ENCODE measurements at places on chromosomes 6 and 20.

DNA sequence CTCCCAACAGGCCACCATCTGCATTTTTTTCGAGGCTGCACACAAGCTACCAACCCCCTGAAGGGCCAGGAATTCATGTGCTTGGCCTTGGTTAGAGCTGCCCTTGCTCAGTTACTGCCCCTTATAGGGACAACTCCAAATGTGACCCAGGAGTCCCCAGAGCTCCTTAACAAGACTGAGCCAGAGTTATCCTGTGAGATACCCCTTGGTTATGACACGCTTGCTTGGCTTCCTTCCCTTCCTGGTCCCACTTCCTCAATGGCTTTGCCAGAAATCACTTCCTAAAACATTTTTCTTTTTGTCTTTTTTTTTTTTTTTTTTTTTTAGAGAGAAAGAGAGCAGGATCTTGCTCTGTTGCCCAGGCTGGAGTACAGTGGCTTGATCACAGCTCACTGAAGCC, 8.9 kb downstream of the TREM1 start:
- DNase-seq = no peak

GRCh38 chr6:143620447-143620846, 57.3 kb upstream of the PHACTR2 start:
- no peak for DNase-seq

DNA sequence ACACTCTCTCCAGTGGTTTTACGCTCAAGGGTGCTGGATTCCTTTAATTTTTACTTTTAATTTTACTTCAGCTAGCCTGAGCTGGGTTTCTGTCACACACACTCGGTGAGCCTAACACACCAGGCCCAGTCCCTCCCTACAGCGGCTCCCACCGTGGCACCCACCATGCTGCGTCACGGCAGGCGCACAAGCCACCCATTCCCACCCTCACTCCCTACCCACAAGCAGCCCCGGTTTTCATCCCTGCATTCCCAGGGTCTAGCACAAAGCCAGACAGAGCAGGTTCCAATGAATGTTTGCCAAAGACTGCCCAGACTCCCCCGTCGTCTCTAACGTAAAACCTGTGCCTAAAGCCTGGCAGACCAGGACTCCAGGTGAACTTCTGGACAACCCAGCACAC, 50.3 kb downstream of the MYH7B start:
- DNase-seq = no peak

DNA sequence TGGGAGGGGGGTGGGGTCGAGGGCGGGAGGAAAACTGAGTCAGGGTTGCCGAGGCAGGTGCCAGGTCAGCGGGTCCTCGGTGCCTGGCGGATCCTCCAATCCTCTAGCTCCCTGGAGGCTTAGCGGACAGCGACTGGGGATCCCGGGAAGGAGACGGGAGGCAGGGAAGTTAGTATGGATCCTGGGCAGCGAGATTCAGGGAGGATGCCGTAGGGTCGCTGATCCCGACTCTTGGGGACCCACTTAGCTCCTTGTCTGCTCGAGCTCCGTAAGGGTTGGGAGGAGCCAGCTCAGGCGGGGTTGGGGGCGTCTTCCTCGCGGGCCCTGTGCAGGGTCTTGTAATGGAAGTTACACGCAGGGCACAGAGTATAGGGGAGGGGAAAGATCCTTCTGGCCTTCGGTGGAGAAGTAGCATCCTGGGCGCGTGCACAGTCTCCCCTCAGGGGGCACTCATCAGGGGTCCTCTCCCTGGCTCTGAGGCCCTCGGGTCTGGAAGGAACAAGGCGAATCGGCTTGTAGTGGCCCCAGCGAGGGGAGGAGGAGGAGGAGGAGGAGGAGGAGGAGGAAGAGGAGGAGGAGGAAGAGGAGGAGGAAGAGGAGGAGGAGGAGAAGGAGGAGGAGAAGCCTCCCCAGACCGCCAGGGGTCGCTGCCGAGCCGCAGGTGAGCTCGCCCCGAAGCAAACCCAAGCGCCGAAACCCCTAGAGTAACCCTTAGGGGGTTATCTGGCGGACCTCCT, 6.4 kb upstream of the SLC12A5 start:
- peak; percentile 42 for DNase-seq

All from retina (tissue), 1 donor.